ENCODE measurements at places on chromosomes 12 and 14.

GRCh38 chr14:63394841-63395240 lies 76.1 kb upstream of the GPHB5 start:
- DNase-seq = no peak

- no peak for DNase-seq
Measured at GRCh38 chr12:124828264-124829007, 35.2 kb downstream of the SCARB1 start.

- no peak for DNase-seq
Measured at GRCh38 chr12:3101309-3102024, 24.3 kb downstream of the TSPAN9 start.

DNA sequence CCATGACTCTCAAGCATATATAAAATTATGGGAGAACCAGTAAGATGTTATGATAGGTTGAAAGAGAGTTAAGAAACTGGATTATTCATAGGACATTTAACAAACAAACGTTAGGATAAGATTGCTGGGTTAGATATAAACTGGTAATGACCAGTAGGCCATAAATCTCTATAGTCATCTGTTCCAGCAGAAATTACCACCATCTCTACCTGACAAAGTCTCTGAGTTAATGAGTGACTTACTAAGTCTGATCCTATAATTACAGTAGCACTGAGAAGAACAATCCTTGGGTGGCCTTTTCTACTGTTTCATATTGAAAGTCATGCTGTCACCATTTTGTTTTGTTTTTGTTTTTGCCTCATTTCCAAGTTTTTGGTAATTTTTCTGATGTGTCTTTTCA lies 136.9 kb upstream of the CNOT2 start:
- no peak for DNase-seq

- DNase-seq = no peak
Measured at GRCh38 chr12:40552868-40553267, 139.4 kb upstream of the CNTN1 start.

DNA sequence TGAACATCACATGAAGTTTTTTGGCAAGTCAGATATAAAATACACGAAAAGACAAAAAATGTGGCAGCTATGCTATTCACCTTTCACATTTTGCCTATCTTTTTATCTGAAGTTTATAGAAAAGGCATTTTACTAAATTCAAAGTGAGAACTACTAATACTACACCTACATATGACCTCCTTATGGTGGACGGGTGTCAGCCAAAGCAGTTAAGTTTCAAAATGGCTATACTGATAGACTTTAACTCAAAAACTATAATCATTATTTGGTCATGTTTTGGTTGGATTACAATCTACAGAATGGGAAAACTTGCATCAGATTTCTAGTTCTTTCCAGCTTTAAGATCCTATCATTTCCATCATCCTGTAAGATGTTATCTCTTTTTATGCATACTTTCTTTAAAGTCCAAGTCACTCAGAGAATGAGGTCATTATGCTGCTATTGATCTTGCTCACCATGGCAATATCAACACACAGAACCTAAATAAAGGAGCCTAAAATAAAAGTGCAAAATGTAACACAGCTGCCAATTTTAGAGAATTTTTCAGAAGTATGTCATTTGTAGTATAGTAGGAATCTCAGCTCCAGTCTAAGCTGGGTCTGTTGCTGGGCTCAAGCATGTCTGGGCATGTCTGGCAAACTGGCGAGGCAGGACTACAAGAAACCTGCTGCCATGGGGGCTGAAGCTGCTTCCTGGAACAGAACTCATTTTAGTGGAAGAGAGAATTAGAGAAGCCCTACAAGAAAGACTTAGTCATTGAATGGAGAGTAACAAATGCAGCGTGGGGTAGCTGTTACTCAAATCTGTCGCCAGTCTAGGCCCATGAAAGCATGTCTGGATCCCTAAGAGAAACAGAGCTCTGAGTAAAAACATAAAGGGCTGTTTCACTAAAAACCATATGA lies 7.6 kb upstream of the AEBP2 start:
- peak; percentile 61 for DNase-seq

DNA sequence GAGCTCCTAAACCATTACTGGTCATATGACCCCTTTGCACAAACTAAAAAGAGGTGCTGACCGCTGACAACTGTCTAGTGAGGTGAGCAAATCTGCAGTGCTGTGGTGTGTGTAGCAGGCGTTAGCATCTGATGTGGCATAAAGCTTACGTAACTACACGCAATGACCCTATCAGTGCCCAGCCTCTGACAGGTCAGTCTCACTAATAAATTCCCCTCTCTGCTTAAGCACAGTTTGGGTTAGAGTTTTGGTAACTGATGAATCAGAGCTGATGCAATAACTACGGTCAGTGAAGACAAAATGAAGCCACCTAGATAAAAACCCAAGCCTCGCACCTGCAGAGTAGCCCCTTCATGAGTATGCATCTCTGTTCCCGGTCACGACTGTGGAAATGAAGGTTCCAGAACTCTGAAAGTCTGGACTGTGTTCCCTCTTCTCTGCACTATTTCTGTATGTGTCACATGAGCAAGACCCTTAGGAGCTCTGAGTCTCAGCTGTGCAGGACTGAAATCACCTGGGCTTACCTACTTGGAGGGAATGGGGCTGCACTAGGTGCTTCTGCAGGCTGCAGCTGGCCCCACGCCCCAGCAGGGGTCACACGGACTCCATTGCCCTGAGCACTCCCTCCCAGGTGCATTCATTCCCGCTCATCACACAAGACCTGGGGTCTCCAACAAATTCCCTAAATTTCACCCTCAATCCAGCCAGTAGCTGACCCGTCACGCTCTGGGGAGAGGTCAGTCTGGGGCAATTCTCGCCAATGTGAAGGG lies 54.4 kb downstream of the RIMBP2 start:
- no peak for DNase-seq

GRCh38 chr14:37580146-37580545 lies 14.9 kb downstream of the FOXA1 start:
- DNase-seq = no peak

DNA sequence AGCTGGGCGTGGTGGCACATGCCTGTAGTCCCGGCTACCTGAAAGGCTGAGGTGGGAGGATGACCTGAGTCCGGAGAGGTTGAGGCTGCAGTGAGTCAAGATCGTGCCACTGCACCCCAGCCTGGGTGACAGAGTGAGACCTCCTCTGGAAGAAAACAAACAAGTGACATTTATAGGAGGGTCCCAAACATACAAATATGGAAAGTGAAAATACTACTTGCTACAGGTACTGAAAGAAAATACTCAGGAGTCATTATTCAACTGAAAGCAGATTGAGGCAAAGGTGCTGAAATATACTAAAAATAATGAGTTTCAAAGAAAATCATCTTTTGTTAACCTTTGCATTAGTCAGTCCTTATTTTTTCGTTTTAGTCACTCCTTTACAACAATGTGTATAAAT lies 53.5 kb downstream of the ETV6 start:
- no peak for DNase-seq

GRCh38 chr14:59699442-59699841 lies 122.8 kb upstream of the CCDC175 start:
- no peak for DNase-seq

DNA sequence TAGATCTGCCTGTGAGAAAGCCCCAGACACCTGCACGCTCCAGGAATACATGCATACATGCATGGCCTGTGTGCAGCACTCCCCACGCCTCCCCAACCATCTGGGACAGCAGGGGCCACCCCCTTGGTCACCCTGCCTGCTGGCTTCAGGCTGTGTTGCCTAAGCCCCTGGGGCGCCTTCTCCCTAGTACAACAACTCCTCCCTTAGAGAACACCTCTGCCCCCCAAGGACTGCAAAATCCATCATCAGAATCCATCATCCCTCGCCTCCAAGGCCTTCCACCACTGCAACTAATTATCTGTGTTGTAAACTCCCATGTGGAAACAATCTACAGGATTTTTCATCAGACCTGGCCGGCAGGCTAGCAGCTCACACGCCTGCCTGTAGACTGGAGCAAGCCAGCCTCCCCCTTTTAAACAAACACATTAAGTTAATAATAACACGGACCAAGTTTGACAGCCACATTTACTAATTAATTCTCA lies 36.8 kb downstream of the ZFP36L1 start:
- DNase-seq = no peak

GRCh38 chr12:109687250-109687649 lies 26.4 kb upstream of the FAM222A start:
- no peak for DNase-seq

DNA sequence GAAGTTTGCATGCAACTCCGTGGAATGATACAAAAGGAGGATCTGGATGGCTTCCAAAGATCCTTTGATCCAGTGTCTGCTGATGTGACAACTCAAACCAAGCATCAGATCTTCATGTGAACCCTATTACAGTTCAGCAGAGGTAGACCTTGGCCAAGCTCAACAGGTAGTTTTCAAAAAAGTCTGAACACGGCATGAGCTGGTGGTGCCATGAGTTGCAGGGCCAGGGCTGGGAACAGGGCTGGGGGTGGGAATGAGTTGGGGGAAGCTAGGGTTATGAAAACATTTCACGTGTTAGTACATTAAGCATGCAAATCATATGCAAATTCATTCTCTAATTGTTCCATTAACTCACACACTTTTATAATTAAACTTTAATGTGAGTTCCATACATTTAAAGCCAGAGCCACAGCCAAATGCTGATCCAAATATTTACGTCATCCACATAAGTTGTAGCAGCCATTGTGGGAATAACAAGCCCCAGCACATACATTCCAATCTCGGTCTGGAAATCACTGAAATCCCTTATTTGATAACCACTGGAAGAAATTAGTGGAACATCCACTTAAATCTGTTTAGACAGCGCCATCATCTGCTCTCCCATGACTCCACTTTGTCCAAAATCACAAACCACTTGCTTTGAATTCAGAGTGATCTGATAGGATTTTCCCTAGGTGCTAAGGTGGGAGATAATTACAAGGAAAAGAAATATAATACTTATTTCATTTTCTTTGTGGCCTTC lies 158.5 kb downstream of the APAF1 start:
- DNase-seq = no peak

GRCh38 chr14:68819260-68819691 lies 26.4 kb upstream of the ZFP36L1 start:
- DNase-seq = no peak

DNA sequence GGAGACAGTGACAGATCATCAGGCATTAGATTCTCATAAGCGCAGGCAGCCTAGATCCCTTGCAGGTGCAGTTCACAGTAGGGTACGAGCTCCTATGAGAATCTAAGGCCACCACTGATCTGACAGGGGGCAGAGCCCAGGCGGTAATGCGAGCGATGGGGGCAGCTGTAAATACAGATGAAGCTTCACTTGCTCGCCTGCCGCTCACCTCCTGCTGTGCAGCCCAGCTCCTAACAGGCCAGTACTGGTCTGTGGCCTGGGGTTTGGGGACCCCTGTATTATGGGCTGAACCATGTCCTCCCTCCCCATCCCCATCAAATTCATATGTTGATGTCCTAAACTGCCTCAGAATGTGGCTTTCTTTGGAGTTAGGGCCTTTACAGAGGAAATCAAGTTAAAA lies 63.2 kb downstream of the NOS1 start:
- no peak for DNase-seq

GRCh38 chr12:105814283-105814682 lies 324.5 kb downstream of the NUAK1 start:
- no peak for DNase-seq

DNA sequence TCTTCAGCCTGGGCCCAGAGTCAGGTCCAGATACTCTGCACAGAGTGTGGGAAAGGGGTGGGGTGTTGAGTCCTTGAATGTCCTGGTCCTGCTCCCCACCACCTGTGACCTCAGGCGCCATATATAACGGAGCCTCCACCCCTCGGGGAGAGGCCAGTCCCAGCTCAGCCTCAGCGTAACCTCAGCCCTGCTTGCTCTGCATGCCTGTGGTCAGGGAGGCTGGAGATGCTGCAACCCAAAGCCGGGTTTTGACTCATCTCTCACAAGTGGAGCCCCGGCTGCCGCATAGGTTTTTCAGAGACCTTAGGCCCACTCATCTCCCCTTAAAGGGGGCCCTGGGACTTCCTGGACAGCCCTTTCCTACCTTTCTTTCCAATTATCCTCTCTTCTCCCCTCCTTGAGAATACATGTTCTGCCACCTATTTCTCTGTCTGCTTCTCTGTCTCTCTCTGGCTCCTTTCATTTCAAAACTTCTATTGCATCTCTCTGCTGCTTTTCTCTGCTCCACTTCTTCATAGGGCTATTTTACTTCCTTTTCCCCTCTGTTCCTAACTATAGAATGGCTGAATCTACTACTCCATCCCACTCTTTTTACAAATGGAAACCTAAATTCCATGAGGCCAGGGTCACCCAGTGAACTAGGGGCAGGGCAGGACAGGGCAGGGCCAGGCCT lies 1.2 kb downstream of the ITGB7 start:
- peak; percentile 89 for DNase-seq

DNA sequence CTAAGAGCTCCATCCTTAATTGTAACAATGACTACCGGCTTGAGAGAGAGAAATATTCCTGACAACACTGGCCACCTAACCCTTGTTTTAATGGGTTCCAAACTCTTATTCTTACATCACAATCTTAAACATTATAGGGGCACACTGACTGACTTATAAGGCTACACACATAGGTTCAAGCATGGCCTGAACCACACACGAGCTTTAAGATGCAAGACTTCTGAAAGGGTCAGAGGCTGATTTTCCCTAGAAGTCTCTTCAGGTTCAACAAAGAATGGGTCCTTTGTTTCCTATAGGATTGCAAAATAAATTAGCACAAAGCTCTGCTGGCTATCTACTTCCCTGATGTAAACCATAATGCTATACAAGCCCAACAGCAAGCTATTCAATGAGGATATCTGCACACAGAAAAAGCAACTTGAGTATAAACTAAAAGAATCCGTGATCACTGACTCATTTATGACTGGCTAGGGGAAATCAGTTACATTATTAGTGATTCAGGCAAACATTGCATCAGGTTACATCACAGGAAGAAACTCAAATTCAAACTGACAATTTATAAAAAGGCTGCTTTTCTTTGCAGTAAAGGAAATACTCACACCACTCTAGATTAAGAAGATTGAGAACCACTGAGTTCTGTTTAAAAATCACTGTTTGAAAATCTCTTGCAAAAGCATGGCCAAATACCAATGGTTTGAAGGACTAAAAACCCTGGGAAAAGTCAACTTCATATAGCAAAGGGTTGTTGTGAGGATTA lies 8.5 kb downstream of the BTG1 start:
- DNase-seq = no peak

DNA sequence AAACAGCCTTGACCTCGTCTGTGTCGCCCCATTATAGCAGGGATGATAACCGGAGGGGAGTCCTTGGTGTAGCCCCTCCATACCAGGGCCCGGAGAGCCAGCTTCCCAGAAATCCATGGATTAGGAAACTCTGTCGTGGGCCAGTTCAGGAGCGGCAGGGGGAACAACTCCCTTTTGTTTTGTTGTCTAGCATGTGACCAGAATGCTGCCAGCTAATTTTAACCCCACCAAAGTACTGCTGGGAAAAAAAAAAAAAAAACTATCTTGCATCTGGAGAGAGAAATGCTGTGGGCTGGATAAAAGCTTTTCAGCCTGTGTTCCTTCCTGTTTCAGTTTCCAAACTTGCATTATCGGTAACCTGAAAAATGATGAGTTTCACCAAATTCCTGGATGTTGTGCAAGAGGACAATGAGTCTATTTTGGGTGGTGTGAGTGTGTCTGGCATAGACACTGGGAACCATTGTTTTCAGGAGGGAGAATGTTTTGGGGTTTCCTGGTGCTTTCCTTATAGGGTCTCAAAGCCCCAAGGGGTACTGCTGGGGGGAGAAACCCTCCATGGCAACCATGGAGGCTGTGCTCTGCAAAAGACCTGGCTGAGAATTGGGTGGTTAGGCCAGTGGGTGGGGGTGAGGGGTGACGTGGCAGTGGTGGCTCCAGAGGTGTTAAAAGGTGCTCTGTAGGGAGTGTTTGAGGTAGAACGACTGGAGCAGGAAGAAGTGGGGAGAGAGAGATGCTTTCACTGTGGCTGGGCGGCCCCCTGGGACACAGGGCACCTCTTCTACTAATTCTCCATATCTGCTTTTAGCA lies 14.9 kb upstream of the IRF2BPL start:
- DNase-seq = peak; percentile 77

GRCh38 chr14:94514351-94514750 lies 5.1 kb upstream of the SERPINA12 start:
- no peak for DNase-seq
